Neural progenitor cell (in vitro differentiated cells): ENCODE measurements at places on chromosomes 16 and 17.

DNA sequence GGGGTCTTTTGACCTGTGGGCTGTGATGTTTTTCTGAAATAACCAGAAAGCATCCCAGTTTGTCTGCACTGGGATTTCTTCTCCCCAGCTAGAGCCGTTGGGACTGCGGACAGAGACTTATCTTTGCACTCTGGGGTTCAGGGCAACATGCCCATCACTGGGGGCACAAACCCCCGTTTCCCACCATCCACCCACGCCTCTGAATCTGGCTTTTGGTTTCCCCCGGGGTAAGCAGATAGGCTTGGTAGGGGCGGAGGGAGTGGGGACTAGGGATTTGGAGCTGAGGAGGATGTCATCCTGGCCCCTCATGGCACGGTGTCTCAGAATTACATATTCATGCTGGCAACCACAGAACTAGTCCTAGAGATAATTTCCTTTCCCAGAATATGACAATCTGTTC is 68.6 kb downstream of the CCDC182 start:
- H3K27me3 ChIP-seq = no peaks in the 10 kb centered on the region
- no peak overlapping the region for H3K27ac ChIP-seq
- H3K4me3 ChIP-seq = no peak overlapping the region

DNA sequence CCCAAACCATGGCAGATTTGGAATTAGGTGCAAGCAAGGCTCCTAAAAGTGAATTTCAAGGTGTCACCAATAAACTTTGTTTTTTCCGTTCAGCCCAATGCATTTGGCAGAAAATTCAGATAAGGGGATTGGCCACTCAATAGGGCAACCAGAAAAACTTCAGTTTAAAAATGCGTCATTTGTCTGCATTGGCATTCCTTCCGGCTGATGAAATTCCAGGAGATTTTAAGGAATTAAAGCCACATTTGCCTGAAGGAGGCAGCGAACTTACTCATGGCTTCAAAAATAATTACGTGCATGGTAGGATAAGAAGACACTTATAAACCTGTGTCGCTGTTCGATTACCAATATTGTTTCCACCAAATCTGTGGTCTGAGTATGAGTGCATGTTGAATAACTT is 151.9 kb downstream of the SALL1 start:
- no peak overlapping the region for H3K27ac ChIP-seq
- H3K36me3 ChIP-seq = no peaks in the 10 kb centered on the region
- DNase-seq = peak; percentile 11
- H3K4me3 ChIP-seq = no peak overlapping the region
- H3K4me1 ChIP-seq = no peaks in the 10 kb centered on the region

GRCh38 chr16:49556606-49557446 is 183.2 kb downstream of the C16orf78 start:
- no peaks in the 10 kb centered on the region for H3K27me3 ChIP-seq
- DNase-seq = peak; percentile 91
- H3K27ac ChIP-seq = no peak overlapping the region
- peaks cover 20% of the 10 kb centered on the region for H3K4me1 ChIP-seq
- peak overlapping the region; percentile 43 for H3K4me3 ChIP-seq

GRCh38 chr17:55237841-55238178 is 26.9 kb upstream of the HLF start:
- H3K27me3 ChIP-seq = peaks cover 53% of the 10 kb centered on the region
- no peak for DNase-seq
- H3K36me3 ChIP-seq = no peaks in the 10 kb centered on the region
- H3K27ac ChIP-seq = no peak overlapping the region
- H3K4me1 ChIP-seq = peaks cover 8% of the 10 kb centered on the region
- peak overlapping the region; percentile 55 for H3K4me3 ChIP-seq

DNA sequence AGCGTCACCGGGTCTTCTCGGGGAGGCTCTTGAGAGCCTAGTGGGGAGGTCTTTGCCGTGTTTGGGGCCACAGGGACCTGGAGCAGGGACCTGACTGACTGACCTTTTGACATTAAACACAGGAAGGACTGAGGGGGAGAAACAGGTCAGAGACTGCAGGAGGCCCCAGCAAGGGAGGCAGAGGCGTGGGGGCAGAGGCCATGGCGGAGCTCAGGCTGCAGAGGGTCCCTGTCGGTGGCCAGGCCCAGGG is 41.6 kb upstream of the GSE1 start:
- no peak overlapping the region for H3K4me3 ChIP-seq
- H3K4me1 ChIP-seq = peaks cover 54% of the 10 kb centered on the region
- DNase-seq = no peak
- no peak overlapping the region for H3K27ac ChIP-seq
- H3K27me3 ChIP-seq = peaks cover 27% of the 10 kb centered on the region
- no peaks in the 10 kb centered on the region for H3K36me3 ChIP-seq
